ENCODE measurements at places on chromosomes 2 and 18.

- DNase-seq, result no peak
Observed at GRCh38 chr2:57937456-57937855, 109.2 kb upstream of the VRK2 start.

- no peak for DNase-seq
Observed at GRCh38 chr2:98036349-98037000, 40.7 kb upstream of the TMEM131 start.

DNA sequence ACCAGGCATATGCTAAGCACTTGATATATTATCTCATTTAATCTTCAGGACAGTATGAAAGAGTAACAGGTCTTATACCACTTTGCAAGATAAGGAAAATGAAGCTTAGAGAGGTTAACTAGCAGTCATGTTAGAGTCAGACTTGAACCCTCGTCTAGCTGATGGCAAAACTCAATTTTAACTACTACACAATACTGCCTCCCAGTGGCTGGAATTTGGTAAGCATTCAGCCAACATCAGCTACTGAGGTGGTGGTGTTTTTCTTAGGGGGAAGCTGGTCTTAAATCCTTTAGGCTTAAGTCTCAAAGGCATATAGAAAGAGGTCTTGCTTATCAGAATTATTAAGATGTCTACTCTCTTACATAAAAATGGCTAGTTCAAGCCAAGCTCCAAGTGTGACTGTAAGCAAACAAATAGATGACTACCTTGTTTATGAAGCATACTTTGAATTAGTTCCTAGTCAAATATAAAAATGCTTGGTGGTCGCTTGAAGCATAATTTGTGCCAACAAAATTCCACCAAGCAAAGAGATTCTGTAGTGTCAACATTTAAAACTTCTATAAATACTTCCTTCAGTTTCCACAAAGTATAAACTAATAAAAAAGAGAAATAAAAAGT is 325.4 kb upstream of the FIGN start:
- DNase-seq, result no peak

- DNase-seq, result no peak
Observed at GRCh38 chr2:19894134-19894792, 7.5 kb downstream of the TTC32 start.

DNA sequence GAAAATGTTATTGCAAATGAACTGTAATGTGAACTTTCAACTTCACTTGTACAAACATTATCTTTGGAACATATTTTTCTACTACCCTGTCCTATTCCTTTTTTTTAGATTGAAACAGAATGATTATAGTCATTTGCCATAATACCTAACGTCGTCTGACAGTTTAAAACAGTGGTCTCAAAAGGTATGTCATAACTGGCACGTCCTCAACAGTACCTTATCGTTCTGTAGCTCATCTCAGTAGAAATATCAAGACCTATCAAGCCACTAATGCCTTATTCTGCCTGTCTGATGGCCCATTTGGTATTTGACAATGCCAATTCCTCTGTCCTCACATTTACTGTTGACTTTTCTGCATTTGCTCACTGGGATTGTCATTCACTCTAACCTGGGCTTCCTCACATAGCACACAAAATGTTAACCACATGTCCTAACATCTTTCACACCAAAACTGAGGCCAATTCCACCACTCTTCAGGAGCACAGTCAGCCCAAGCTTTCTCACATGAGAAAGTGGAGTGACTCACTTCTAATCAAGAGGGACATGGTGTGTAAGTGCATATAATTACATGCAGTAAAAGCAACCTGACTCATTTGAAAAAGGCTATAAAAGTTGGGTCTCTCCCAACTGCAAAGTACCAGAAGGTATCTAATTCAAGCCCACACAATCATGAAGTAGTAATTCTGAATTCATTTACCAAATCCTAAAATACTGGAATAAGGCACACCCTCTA is 34.8 kb downstream of the DNER start:
- DNase-seq, result no peak

- DNase-seq, result no peak
Observed at GRCh38 chr2:240569523-240569997, 1.3 kb downstream of the RNPEPL1 start.

- no peak for DNase-seq
Observed at GRCh38 chr18:47108998-47109405, 41.3 kb downstream of the HDHD2 start.

- no peak for DNase-seq
Observed at GRCh38 chr18:29879763-29880162, 1162.8 kb downstream of the DSC3 start.

GRCh38 chr2:236265675-236266074 is 1.5 kb upstream of the ASB18 start:
- no peak for DNase-seq
